ENCODE measurements at places on chromosomes 11 and 22. TPM values are rescaled to one million over a fixed set of nuclear protein-coding genes. Genes with fewer than 3 reads are reported as not detected.

GRCh38 chr11:67306769-67307544 is 3.6 kb downstream of the SSH3 start:
- DNase-seq, result no peak

The WNT11 gene
- total RNA-seq, result 5.7 TPM

GRCh38 chr11:66680966-66681645 is 3.4 kb upstream of the RBM4B start:
- DNase-seq, result no peak

- DNase-seq, result no peak
Measured at GRCh38 chr11:13834463-13834862, 128.1 kb upstream of the SPON1 start.

The COX8A gene
- 510 TPM for total RNA-seq

The PLAAT5 gene
- total RNA-seq, result 1.4 TPM

GRCh38 chr22:40453671-40454070 is 83.3 kb downstream of the SGSM3 start:
- no peak for DNase-seq
